ENCODE measurements at places on chromosomes 1 and 21.
A peak's percentile ranks its signal among the peaks of the same experiment; 100 is the strongest.

- peak; percentile 33 for DNase-seq
Measured at GRCh38 chr1:240293706-240294105, 202.0 kb downstream of the FMN2 start.

- DNase-seq: no peak
Measured at GRCh38 chr1:247530785-247531184, 5.5 kb downstream of the OR2C3 start.

DNA sequence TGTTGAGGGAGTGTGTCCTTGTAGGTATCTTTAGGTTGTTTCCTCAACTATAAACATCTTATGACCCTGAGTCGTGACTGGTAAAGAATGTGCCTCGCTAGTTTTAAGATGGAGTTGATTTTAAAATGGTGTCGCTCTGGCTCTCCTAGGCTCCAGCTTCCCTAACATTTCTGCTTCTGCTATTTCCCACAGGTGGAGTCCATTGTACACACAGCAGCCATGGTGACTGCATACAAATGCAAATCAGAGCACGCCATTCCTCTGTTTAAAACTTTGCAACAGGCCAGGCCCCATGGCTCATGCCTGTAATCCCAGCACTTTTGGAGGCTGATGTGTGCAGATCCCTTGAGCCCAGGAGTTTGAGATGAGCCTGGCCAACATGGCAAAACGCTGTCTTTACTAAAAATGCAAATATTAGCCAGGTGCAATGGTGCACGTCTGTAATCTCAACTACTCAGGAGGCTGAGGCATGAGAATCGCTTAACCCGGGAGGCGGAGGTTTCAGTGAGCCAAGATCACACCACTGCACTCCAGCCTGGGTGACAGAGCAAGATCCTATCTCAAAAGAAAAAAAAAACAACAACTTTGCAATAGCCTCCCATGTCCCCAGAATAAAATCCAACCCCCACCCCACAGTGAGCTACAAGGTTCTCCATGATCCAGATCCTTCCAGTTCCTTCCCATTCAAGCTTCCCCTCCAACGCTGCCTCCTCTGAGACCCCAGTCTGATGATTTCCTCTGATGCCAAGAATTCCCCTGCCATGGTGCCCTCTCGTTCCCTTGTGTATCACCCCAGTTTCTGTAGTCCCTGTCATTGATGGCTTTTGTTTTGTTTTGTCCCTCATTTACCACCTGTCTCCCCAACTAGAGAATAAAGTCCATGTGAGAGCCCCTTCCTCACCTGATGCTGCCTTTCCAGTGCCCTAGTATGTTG, 36.9 kb upstream of the KLHDC7A start:
- no peak for DNase-seq

DNA sequence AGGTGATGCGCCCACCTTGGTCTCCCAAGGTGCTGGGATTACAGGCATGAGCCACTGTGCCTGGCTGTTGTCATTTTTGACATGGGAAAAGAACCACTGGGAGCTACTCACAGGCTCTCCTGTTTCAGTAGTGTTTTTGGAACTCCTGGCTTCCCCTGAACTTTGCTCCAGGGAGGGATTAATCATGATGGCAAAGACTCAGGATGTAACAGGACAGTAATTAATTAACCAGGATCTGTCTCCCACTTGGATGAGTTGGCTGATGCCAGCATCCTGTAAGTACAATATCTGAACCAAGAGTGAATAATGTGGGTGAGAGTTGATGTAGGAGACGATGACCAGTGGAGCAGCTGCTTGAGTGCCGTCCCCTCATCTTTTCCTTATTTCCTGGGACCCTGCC, 4.9 kb downstream of the SFT2D2 start:
- no peak for DNase-seq

GRCh38 chr1:89954401-89954800, 40.5 kb upstream of the ZNF326 start:
- no peak for DNase-seq

DNA sequence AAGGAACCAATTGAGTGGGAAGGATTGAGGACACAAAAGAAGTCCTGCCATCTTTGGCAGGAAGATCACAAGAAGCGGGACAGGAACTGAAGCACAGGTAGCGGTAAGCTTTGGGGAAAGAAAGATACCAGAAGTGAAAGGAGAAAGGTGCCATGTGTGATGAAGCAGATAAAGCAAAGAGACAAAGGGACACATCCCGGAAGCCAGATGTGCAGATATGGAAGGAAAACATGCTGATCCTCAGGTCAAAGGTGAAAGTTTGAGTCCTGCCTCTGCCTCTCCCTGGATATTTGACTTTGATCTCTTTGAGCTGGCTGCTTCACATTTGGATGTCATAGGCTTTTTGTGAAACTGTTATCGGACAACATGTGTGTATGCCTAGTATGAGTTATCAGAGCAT, 34.0 kb downstream of the ACP6 start:
- DNase-seq: no peak

GRCh38 chr1:214537219-214537618, 14.2 kb downstream of the PTPN14 start:
- peak; percentile 23 for DNase-seq

Measured in NCI-H2081 (cell line).